Activated T-cell treated with anti-CD3 and anti-CD28 coated beads, Interleukin-2, amount 50 U/mL, for 24 hours (primary cell): ENCODE measurements at places on chromosomes 2 and 18.

DNA sequence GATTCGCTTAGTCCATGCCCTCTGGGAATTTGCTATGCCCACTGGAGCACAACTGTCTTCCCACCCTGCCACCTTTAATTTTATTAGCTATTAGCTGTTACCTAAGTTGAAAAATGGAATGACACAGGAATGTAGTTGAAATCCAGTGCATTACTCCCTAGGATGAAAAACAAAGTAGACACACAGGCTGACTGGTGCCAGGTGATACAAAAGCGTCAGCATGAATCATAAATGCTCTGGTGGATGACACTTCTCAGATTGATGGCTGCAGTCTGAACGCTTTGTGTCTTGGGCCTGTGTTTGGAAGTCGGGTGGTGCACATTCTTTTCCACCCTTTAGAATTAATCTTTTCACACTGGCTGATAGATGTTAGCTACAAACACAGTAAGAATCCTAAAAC lies 802.0 kb downstream of the DCC start:
- DNase-seq: no peak

GRCh38 chr2:8821276-8822217 lies 15.9 kb downstream of the KIDINS220 start:
- no peak for DNase-seq

- no peak for DNase-seq
These were observed 80.0 kb downstream of the PRPF40A start for GRCh38 chr2:152637251-152637650.

GRCh38 chr2:25270061-25270460 lies 71.7 kb downstream of the DNMT3A start:
- no peak for DNase-seq

- no peak for DNase-seq
These were observed 1176.2 kb downstream of the SUCLG1 start for GRCh38 chr2:83282841-83283240.

DNA sequence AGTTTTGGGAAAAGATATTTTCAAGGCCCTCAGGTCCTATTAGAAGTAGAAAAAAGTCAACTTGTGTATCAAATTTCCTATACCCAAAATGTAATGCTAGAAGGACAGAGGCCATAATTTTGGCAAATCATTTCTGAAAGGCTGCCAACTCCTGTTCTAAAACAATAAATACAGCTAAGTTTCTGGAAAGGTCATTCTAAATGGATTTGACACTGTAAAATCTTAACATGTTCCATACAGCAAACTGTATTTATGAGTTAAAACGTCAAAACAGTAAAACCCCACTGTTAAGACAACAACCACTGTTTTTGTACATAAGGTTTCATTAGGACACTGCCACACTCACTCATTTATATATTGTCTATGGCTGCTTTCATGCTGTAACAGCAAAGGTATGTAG lies 9.7 kb downstream of the FAM98A start:
- no peak for DNase-seq

DNA sequence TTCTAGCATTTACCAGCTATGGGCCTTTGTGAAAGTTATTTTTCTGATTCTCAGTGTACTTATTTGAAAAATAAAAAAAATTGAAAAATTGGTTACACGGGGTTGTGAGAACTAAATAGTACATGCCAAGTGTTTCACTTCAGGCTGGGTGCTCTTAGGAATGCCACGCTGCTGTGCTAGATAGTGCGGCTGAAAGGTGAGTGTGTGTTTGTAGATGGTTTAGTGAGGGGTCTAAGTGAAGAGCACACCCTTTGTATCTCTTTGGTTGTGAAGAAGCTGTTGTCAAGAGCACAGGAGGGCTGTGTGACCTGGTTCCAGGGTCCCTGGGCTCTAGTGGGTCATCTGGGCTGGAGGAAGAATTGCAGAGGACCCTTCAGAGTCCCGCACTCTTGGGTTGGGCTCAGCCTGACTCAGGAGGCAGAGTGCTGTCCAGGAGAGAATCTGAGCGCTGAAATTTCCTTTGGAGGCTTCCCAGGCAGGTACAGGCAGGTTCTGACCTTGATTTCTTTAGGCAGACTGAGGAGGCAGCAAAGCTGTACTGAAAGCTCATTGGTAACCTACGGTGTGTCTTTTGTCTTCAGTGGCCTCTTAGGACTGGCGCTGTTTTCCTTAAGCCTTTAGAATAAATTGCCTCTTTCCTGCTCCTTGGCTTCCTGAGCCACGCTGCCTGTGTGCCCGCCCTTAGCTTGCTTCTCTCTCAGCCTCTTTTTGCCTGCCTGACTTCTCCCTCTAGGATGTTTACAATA lies 44.4 kb downstream of the MAP4K4 start:
- no peak for DNase-seq

GRCh38 chr2:236687296-236687965 lies 117.8 kb downstream of the ACKR3 start:
- no peak for DNase-seq

- DNase-seq: no peak
These were observed 124.8 kb downstream of the AFF3 start for GRCh38 chr2:100017633-100018032.

- no peak for DNase-seq
These were observed 142.7 kb upstream of the DOK6 start for GRCh38 chr18:69257861-69258458.

- DNase-seq: no peak
These were observed 84.0 kb downstream of the DDX1 start for GRCh38 chr2:15675456-15676195.

GRCh38 chr18:59354731-59355130 lies 4.3 kb downstream of the LMAN1 start:
- DNase-seq: no peak

GRCh38 chr2:85601771-85602475 lies 575 bp downstream of the TMEM150A start:
- DNase-seq: no peak

- DNase-seq: no peak
These were observed 215.3 kb upstream of the COPS8 start for GRCh38 chr2:236870370-236870769.

GRCh38 chr2:18435426-18436037 lies 124.9 kb downstream of the RDH14 start:
- DNase-seq: no peak

- DNase-seq: no peak
These were observed 154.2 kb downstream of the ATAD2B start for GRCh38 chr2:23772684-23773083.

DNA sequence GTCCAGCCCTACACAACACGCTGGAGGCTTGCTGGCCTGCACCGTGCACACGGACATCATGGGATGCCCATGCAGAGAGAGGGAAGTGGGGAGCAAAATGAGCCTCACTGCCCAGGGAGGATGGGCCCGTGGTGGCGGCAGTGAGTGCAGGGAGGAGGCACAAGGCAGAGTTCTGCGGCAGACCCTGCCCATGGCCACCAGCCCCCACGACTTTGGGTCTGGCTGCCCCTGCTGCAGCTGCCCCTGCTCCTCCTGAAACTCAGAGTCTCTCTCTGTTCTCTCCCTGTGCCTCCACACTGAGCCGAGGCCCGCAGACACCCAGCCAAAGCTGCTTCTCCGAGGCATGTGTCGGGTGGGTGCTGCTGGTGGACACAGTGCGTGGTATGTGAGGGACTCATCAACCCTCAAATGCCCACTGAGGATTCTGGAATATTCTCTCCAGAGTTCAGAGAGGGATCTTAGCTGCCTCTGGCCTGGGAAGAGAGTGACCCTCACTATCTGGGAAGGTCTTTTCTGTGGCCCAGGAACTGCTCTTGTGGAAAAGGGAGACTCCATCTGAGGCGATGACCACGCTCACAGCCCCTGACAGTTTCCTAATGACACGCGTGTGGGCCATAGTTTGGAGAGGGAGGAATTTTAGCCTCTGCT lies 45.1 kb upstream of the HPCAL1 start:
- no peak for DNase-seq

DNA sequence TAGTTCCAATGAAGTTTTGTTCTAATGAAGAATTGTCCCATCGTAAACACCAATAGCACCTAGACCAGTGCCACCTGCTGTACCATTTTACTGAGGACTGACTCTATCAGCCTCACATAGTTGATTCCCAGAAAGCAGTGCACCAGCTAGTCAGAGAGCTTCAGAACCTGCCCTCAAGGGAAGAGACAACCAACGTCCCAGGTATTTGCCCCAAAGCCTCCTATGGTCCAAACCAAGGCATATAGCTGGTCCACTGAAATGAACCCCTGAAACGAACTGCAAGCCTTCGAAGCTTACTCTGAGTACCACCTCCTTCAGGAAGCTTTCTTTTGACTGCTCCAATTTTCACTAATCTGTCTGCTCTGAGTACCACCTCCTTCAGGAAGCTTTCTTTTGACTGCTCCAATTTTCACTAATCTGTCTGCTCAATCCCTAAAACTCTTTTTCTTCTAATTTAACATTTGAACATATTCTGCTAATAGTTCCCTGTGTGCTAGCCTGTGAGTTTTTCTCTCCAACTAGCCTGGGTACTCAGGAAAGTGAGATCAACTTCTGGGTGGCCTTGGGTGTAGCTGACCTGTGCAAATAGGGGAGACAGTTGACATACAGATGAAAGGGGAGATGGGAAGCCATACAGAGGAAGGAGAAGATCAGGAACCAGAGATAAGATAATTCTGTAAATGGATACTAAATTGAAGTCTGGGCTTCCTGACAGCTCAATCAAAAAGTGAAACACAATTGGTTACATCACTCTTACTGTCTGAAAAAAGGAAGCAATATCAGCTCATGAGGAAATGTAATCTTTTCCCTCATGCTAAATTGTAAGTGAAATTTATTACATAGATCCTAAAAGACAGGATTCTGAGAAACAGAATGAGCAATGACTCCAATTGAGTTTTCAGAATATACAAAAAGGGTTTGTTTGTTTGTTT lies 33.5 kb upstream of the EML4 start:
- DNase-seq: no peak

DNA sequence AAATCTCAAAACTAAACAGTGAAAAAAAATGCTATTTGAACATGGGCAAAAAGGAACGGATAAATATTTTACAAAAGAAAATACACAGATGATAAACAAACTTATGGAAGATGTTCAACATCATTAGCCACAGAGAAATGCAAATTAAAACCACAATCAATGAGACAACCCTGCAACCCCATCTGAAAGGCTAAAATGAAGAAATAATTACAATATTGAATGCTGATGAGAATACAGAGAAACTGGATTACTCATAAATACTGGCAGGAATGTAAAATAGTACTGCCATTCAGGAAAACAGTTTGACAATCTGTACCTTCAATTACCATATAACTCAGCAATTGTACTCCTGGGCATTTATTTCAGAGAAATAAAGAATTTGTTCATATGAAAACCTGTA lies 193.1 kb upstream of the UBE2E3 start:
- no peak for DNase-seq

- no peak for DNase-seq
These were observed 10.0 kb downstream of the KCNH7 start for GRCh38 chr2:162828545-162828944.

GRCh38 chr2:10980071-10980470 lies 68.3 kb downstream of the KCNF1 start:
- DNase-seq: no peak

DNA sequence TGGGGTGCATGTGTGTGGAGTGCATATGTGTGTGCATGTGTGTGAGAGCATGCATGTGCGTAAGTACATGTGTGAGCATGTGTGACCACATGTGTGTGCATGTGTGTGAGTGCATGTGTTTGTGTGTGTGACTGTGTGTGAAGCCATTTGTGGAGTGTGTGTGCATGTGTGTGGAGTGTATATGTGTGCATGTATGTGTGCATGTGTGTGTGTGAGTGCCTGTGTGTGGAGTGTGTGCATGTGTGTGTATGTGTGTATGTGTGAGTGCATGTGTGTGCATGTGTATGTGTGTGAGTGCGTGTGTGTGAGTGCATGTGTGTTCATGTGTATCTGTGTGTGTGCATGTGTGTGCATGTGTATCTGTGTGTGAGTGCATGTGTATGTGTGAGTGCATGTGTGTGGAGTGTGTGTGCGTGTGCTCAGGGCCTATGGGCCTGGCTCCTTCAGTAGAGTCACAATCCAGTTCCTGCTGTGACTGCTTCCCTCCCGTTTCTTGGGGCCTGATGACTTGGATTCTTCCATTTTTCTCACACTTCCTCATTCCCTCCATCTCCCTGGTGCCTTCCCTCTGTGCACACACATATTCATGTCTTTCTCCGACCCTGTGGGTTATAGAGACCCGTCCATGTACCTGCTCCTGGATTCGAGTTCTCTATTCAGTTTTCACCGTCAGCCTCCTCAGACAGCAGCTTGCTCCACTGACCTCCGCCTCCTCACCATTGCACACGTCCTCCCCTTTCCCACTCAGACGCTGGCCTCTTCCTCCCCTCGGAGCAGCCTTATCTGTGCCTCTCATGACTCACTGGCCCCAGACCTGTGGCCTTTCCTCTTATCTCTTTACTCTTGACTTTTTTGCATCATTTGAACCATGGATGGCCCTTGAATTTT lies 25.2 kb downstream of the TOGARAM2 start:
- no peak for DNase-seq

DNA sequence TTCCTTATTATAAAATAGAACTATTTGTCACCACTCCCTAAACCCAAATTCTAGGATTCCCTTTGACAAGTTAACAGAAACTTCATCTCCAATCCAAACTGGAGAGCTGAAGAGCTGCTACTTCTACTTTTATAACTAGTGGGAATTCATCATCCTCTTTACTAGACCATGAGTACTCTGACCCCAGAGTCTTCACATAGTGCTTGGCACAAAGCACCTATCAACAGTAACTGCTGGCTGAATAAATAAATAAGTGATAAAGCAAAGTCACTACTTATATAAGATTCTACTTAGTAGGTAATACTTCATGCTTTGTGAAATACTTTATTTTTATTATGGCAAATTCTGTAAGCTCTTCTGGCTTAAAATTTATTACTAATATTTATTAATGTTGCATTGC lies 49.5 kb downstream of the DARS1 start:
- no peak for DNase-seq

DNA sequence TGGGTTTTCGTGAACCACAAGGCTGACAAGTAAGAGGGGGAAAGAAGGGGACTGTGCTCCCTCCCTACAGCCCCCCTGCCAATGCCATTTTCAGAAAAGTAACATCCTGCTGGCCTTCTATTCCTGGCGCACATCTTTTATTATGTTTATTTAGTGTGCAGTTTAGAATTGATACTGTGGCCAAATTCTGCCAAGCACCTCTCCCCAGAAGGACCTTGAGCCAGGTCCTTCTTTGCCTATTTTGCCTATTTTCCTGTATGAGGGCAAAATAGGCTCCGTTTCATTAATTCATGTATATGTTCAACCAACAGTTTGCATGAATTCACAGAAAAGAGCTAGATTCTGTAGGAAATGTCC lies 136.0 kb downstream of the MYO3B start:
- DNase-seq: no peak

GRCh38 chr2:54528311-54528955 lies 72.3 kb downstream of the SPTBN1 start:
- no peak for DNase-seq

- DNase-seq: no peak
These were observed 417.6 kb downstream of the ZNF521 start for GRCh38 chr18:24934258-24934932.
